ENCODE measurements at places on chromosomes 12 and 14.

DNA sequence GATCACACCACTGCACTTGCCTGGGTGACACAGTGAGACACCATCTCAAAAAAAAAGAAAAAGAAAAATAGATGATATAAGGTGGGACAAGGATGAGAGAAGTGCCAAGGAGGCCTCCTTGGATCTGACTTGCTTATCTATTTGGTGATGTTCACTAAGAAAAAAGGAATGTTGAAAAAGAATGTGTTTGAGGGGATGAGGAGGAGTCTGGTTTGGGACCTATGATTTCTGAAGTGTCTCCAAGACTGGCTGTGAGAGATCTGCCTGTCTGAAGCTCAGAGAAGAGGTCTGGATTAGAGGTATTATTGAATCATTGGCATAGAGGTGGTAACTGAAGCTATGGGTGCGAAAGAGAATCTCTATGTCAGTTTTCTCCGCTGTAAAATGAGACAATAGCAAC, 42.8 kb downstream of the BCAT1 start:
- no peak for DNase-seq

DNA sequence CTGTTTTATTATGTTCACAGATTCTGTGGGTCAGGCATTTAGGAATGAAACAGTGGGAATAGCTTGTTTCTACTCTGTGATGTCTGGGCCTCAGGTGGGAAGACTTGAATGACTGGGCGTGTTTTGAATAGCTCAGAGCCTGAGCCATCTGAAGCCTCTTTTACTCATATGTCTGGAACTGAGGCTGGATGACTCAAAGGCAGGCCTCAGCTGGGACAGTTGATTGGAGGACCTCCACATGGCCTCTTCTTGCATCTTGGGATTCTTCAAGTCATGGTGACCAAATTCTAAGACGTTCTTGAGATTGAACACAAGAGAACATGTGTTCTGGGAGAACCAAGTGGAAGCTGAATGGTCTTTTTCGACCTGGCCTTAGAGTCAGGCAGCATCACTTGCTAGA, 45.8 kb upstream of the TBX3 start:
- DNase-seq, result no peak

DNA sequence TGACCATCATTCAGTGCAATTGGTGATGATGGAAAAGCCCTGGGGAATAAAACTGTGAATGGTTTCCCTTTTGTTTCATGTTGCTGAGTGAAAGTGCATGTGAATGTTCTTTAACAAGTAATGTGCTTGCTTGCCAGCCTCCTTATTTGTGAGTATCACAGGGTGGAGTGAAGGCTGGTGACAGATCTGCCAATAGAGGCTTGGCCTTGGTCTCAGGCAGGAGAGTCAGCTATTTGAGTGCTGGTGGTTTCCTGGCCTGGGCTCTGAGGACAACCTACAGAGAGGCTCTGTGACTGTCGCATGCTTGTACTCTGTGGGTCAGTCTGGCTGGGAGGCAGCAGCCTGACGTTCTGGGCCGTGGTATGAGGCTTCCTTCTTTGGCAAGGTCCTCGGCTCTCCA, 20.7 kb downstream of the KRT85 start:
- DNase-seq, result no peak

- DNase-seq, result no peak
Measured at GRCh38 chr12:118714051-118714460, 267.3 kb upstream of the SRRM4 start.

GRCh38 chr12:120873226-120873625, 30.9 kb downstream of the SPPL3 start:
- DNase-seq, result no peak

- DNase-seq, result no peak
Measured at GRCh38 chr12:10612984-10613348, 443 bp downstream of the MAGOHB start.

DNA sequence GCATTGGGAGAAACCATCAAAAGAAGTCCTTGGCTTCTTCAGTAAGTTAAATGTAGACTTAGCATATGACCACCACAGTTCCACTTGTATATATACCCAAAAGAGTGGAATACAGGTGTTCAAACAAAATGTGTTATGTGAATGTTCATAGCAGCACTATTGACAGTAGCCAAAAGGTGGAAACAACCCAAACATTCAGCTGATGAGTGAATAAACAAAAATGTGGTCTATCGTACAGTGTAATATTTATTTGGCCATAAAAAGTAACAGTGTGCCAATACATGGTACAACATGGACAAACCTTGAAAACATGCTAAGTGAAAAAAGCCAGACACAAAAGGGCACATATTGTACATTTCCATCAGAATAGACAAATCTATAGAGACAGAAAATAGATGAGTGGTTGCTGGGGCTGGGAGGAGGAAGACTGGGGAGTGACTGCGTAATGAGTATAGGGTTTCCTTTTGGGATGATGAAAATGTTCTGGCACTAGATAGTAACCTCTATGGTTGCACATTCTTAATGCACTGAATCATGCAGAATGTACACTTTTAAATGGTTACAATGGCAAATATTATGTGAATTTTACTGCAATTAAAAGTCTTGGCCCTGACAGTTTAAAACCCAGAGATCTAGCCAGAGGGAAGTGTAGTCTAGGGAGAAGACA, 5.5 kb downstream of the ERP29 start:
- DNase-seq, result no peak

- DNase-seq, result no peak
Measured at GRCh38 chr12:62604871-62605270, 138.2 kb downstream of the MON2 start.

DNA sequence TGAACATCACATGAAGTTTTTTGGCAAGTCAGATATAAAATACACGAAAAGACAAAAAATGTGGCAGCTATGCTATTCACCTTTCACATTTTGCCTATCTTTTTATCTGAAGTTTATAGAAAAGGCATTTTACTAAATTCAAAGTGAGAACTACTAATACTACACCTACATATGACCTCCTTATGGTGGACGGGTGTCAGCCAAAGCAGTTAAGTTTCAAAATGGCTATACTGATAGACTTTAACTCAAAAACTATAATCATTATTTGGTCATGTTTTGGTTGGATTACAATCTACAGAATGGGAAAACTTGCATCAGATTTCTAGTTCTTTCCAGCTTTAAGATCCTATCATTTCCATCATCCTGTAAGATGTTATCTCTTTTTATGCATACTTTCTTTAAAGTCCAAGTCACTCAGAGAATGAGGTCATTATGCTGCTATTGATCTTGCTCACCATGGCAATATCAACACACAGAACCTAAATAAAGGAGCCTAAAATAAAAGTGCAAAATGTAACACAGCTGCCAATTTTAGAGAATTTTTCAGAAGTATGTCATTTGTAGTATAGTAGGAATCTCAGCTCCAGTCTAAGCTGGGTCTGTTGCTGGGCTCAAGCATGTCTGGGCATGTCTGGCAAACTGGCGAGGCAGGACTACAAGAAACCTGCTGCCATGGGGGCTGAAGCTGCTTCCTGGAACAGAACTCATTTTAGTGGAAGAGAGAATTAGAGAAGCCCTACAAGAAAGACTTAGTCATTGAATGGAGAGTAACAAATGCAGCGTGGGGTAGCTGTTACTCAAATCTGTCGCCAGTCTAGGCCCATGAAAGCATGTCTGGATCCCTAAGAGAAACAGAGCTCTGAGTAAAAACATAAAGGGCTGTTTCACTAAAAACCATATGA, 7.6 kb upstream of the AEBP2 start:
- no peak for DNase-seq

DNA sequence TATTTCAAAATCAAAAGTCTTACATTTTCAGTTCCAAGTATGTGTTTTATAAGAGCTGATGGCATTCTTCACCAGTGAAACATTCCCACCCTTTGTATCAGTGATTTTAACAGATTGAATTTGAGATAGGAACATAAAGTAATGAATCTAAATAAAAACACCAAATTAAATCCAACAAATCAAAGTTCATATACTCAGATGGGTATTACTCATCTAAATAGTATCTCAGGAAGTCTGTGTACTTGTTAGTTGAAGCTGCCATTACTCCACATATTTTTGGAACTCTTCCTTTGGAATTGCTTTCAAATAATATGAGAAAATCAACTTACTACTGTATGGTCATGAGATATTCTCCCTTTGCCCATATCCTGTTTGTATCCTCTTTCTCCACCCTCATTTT, 89.1 kb downstream of the MIA2 start:
- no peak for DNase-seq

- DNase-seq, result no peak
Measured at GRCh38 chr14:51168215-51168613, 71.8 kb upstream of the TMX1 start.

GRCh38 chr12:117152793-117153775, 37.2 kb downstream of the FBXO21 start:
- no peak for DNase-seq

DNA sequence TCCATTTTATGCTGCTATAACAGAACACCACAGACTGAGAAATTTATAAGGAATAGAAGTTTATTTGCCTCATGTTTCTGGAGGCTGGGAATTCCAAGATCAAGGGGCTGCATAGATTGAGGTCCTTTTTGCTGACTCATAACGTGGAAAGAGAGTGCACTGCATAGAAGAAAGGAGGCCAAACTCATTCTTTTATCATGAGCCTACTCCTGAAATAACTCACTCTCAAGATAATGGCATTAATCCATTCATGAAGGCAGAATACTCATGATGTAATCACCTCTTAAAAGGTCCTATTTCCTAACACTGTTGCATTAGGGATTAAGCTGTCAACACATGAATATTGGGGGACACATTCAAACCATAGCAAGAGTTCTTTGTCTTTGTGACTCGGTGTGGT, 60.0 kb upstream of the FBXO33 start:
- DNase-seq, result no peak

GRCh38 chr12:78155546-78155945, 324.9 kb downstream of the NAV3 start:
- no peak for DNase-seq

- no peak for DNase-seq
Measured at GRCh38 chr12:115983226-115983798, 294.2 kb downstream of the MED13L start.

- no peak for DNase-seq
Measured at GRCh38 chr14:66359500-66359899, 126.7 kb upstream of the CCDC196 start.

DNA sequence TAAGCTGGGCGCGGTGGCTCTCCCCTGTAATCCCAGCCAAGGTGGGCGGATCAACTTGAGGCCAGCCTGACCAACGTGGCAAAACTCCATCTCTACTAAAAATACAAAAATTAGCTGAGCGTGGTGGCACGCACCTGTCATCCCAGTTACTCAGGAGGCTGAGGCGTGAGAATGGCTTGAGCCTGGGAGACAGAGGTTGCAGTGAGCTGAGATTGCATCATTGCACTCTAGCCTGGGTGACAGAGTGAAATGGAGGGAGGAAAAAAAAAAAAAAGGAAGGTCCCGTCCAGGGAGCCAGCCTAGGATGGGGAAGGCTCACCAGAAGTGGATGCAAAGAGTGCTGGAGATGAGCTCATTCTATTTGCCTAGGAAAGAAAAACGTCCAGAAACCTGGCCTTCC, 1.9 kb upstream of the CD27 start:
- DNase-seq, result no peak

GRCh38 chr14:21090194-21090939, 8.1 kb downstream of the ZNF219 start:
- no peak for DNase-seq

All from esophagus squamous epithelium (tissue), 5 donors.